ENCODE measurements at places on chromosomes 2 and 18.

GRCh38 chr2:176105730-176106580 lies 1.1 kb upstream of the HOXD11 start:
- no peak for DNase-seq

DNA sequence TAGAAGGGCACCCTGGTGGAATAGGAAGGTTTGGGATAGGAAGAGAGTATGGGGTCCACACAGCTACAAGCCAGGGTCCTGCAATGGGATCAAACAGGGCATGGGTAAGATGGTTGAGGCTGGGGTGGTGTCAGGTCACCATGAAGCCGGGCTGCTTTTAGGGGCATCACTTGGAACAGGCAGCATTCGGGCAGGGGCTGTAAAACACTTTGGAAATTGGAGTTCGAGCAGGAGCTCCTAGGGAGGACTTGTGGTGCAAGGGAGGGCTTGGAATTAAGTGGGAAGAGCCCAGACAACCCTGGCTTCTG lies 47.1 kb upstream of the PLB1 start:
- DNase-seq, result no peak

DNA sequence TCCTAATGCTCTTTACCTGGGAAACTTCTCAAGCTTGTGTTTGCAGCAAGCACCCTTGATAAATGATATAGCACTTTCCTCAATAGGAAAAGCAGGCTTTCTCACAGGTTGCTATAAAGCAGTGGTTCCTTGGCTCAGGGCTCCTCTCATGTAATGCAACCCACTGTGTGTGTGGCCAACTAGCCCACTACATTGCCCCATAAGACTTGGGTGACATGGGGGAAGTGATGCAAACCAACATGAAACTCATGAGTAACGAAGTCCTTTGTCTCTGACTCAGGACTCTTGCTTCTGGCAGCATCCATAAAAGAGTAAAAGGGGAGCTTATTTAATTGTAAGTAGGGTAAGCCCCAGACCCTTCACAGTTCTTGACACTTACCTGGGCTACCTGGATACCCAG lies 106.9 kb downstream of the COL4A4 start:
- DNase-seq, result no peak

DNA sequence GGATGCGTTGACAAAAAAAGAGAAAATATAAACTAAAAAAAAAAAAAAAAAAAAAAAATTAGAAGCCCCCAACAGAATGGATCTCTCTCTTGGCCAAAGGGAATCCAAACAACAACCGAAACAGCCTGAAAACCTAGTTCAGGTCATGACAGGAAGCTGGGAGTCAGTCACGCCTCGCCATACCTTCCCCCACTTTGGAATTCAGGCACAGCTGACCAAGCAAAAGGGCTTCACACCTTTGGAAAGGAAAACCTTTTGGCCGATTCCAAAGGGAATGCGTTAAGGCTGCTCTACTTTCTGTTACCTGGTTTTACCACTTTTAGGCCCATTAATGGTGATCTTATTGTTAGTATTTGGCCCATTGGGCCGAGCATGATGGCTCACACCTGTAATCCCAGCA lies 17.9 kb upstream of the RMC1 start:
- DNase-seq, result no peak

DNA sequence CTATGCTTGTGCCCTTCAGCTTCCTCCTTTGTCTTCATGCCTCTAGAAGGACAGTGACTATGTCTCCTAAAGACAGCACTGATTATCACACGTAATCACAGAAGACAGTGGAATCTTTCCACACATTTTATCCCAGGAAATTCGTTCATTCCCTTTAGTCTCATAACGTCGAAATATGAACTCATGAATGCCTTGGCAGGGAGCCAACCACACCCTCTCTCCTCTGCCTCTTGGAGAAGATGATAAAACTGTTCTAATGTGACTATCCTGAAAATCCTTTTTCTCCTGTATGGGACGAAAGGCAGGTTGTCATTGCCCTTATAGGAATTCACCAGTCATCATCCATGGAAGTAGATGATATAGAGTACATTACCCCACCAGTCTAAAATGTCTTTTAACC lies 726.6 kb upstream of the FANCL start:
- DNase-seq, result no peak

- DNase-seq, result no peak
Measured at GRCh38 chr2:19607400-19607799, 249.0 kb upstream of the OSR1 start.

DNA sequence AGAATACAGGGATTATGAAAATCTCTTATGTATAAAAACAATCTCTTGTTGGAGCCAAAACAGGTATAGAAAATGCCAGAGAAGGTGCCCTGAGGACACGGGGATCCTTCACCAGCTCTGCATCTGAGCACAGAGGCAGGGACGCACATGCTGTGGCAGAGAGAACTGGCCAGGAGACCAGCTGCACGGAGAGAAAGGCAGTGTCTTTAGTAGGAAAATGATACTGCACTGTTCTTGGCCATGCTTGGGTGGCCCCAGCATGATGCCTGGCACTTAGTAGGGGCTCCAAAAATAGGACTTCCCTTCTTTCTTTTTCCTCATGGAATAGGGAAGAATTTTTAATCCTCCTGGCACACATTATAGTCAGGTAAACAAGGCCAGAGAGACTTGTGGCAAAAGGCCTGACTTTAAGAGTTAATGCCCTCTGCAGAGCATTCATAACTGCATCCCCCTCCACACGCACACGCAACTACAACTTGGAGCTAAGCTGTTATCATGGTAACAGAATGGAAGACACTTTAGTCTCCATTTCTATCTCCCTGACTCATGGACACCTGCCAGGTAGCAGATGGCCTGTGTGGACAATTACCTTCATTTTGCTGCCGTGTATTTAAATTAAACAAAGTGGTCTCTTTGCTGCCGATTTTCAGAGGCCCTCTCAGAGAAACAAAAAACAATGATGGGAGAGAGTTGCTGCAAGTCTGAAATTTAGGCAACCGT lies 59.7 kb upstream of the DNMT3A start:
- no peak for DNase-seq

- DNase-seq, result no peak
Measured at GRCh38 chr18:78873926-78874500, 105.6 kb upstream of the SALL3 start.

DNA sequence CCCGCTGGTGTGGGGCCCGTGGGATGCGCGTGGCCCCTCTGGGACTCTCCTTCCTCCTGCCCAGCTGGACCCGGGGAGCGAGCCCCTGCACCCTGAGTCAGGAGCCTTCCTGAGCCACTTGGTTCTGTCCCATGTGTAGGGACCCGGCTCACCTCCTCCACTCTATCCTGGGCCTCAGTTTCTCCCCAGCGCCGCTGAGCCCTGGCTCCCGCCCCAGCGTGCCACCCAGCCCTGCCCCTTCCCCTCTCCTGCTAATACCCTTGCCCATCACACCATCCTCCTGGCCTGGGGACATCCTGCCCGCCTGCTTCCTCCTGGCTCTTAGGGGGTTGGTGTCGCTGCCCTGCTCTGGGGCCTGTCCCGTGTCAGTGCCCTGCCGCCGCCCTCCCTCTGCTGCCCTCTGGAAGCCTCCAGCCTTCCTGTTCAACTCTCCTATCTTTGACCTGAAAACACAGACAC lies 24.8 kb downstream of the GPC1 start:
- DNase-seq, result no peak

- no peak for DNase-seq
Measured at GRCh38 chr18:3183103-3183717, 36.6 kb downstream of the MYOM1 start.

- DNase-seq, result peak; percentile 6
Measured at GRCh38 chr2:192035731-192036442, 158.8 kb downstream of the TMEFF2 start.

DNA sequence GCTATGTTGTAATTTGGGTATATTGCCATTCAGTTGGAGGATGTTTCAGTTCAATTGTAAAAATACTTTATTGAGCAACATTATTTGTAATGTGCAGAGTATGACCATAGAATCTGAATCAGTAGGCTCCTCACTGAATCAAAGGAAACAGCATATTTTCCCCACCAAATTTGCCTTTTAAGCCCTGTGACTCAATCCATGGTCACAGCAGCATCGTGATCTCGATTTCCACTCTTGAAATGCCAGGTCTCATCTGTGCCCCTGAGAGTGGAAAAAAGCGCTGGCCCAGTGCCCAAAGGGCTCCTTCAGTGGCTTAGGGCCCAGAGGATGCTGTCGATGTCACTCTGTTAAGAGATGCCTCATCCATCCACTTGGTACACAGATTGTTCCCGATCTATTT lies 57.5 kb downstream of the FHOD3 start:
- DNase-seq, result peak; percentile 2

DNA sequence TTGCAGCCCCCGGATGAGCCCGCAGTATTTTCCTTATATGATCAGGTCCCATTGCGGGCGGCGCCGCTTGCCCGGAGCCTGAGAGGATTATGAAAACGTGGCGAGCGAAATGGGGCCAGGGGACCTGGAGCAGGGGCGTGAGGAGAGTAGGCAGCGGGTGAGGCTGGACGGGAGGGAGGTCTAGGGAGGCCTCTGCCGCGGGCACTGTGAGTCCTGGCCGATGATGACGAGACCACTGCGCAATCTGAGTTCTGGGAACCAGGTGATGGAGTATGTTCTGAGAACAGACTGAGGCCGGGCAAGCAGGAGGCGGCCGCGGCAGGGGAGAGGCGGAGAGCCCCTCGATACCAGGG lies 790 bp upstream of the ACAA2 start:
- no peak for DNase-seq

- no peak for DNase-seq
Measured at GRCh38 chr2:207450186-207450585, 79.6 kb upstream of the CREB1 start.

GRCh38 chr2:33678436-33678835 lies 79.3 kb upstream of the FAM98A start:
- no peak for DNase-seq

DNA sequence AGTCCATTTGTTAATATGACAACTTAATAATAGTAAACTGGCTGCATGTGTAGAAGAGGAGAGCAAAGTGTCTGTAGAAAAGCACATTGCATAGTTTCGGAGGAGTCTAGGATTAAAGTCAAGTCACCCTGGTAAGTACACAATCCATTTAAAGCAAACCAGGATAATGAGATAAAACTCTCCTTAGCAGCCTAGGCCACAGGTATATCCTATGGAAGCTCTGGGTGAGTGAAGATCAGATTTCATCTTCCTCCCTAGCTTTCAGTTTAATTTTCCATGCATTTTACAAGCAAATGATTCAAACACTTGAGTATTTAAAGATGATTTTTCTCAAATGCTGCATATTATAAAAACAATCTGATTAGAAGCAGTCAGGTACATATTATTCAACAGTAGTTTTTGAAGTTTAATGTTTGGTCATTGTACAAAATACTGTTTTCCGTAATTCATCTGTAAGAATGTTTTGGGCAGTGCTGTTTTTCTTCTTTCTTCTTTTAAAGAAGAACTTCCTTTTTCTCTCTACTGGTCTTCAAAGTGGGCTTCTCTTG lies 10.2 kb downstream of the CERS6 start:
- no peak for DNase-seq

DNA sequence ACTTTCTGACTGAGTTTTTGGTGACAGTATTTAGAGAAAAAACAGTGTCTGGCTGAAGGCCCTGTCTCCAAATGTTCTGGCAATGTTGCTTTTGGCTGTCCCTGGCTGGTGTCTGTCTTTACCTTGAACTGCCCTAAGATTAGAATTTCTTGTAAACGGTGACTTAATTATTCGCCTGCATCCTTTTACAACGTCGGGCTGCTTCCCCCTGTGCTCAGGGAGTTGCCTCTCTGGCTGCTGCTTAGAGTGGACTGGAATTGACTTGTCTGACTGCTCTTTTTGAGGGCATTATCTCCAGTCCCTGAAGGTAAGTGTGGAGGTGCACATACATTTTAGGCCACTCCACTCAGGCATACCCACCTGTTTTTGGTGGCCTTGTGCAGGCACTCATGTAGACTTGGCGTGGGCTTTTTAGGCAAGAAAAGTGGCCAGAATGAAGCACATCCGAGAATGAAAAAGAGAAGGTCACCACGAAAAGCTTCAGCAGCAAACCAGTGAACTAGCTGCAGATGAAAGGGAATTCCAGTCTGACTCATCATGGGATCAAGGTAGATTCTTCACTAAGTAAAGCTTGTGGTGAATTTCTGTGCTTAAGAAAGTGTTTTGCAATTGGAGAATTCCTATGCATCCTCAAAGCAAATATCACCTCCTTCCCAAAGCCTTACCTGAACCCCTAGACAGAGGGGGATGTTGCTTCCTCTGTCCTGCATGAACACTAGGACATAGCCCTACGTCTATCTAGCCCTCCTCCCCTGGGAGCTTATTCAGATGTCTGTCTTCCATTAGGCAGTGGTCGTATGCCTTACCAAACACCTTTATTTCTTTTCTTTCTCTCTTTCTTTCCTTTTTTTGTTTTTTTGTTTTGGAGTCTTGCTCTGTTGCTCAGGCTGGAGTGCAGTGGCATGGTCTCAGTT lies 230.3 kb upstream of the TRIB2 start:
- no peak for DNase-seq

DNA sequence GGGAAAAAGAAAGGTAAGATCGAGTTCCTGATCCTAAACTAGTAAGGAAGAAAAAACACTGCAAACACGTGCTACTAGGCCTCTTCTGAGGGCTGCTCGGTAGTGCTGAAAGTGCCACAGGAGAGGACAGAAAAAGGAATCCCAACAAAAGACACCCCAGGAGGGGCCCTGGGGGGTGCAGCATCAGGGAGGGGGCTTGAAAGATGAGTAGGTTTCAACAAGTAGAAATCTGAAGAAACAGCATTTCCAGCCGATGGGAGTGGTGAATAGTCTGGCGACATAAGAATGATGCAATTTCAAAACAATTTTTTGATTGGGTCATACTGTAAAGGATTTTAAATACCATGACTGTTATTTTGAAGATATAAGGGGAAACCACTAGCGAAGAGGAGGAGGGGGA lies 98.6 kb downstream of the NOL10 start:
- DNase-seq, result no peak

DNA sequence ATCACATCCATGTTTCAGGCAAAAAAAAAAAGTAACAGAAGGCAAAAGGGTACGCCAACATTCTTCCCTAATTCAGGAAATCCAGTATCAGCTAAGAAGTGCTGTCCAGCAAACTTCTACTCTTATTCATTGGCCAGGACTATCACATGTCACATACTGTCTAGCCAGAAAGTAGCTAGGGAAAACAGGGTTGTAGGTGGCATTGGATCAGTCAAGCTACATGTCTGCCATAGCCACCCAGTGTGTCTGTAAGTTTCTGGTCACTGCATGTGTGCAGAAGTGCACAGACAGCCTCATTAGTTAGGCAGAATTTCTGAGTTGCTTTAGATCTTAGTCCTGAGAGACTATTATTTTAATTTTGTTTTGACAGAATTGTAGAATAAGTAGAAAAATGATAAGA lies 465.3 kb upstream of the NRP2 start:
- no peak for DNase-seq

DNA sequence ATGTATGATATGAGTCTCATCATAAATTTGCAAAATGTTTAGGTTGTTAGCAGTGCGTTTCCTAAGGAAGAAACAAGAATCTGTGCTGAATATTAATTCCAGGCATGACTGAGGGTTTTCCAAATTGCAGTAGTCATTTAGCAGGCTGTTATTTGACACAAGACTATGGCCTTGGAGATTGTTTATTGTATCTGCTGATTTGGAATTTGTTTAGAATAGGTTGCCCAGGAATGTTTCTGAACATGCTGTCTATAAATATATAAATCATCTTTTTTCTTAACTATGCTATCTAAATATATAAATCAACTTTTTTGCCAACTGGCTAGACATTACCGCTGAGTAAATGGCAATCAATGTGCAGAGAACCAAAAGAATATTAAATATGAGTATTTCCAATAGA lies 90.9 kb downstream of the DOK6 start:
- no peak for DNase-seq
